ENCODE measurements at places on chromosomes 4 and X.

GRCh38 chr4:6122496-6122895 is 77.9 kb downstream of the JAKMIP1 start:
- DNase-seq: no peak

- no peak for DNase-seq
Measured at GRCh38 chr4:140346136-140346535, 27.3 kb upstream of the SCOC start.

DNA sequence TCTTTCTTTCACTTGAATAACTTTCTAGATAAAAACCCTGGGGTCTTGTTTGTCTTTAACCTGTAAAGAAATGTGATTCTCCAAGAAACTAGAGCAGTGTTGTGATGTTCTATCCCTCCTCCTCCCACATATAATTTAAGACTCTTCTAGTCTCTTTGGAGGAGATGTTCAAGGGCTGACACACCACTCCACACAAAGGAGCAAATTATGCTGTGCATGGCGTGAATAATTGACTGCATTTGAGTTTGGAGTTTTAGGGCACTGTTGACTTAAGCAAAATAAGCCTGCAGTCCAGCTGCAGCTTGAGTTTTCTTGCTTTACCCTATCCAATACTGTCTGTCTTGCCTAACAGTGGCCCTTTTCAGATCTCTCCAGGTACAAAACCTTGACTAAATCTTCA is 119.7 kb downstream of the CHRDL1 start:
- no peak for DNase-seq

- no peak for DNase-seq
Measured at GRCh38 chr4:78662658-78663057, 111.1 kb downstream of the ANXA3 start.

GRCh38 chrX:78659955-78660354 is 827 bp upstream of the RTL3 start:
- no peak for DNase-seq

All from CD4-positive, alpha-beta T cell treated with Interferon gamma for 1 hour (primary cell).